A549 treated with dexamethasone at 1 μM for 4 hours (cell line): ENCODE measurements at places on chromosomes 11 and 22. TPM values are rescaled to one million over a fixed set of nuclear protein-coding genes. Genes with fewer than 3 reads are reported as not detected.

The FOLR2 gene
- total RNA-seq, result not detected in 5 replicates

The SHANK2 gene
- 7.0 to 12.1 TPM (median 8.8 TPM) in 5 replicates for total RNA-seq

The PVALB gene
- total RNA-seq, result not detected in 5 replicates

The CDC42EP2 gene
- total RNA-seq, result 16.1 to 22.5 TPM (median 19.6 TPM) in 5 replicates

The PKDREJ gene
- not detected in 5 replicates for total RNA-seq
